ENCODE measurements at places on chromosomes 6 and 20.
A peak's percentile ranks its signal among the peaks of the same experiment; 100 is the strongest.

GRCh38 chr6:40077315-40077714, 143.1 kb upstream of the MOCS1 start:
- DNase-seq = no peak

DNA sequence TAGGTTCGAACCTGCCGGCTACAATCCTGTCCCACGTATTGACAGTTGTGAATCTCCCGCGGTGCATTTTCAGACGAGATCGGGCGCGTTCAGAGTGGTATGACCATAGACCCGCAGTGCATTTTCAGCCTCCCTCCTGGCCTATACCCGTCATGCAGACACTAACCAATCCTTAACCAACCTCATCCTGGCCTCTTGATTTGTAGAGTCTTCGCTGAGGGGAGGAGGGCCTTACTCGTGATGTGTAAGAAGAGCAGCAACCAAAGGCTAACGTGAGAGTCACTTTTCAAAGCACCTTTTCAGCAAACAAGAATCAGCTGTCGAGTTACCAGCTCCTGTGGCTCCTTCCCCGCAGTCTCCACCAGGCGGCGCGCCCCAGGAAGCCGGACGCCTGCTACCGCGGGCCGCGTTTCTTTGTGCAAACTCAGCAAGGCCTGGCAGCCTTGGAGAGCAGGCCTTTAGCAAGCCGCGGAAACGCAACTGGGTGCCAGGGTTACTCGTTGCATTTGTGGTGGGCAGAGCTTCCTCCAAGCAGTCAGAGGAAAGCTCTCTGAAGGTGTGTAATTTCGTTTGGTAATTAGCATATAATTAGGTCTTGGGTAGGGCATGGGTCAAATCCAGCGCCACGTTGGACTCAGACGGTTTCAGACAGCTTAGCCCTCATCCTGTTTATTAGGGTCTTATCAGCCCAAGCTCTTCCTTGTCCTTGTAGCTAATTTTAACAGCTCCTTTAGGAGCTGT, 139.8 kb downstream of the OR2B2 start:
- DNase-seq = peak; percentile 81

DNA sequence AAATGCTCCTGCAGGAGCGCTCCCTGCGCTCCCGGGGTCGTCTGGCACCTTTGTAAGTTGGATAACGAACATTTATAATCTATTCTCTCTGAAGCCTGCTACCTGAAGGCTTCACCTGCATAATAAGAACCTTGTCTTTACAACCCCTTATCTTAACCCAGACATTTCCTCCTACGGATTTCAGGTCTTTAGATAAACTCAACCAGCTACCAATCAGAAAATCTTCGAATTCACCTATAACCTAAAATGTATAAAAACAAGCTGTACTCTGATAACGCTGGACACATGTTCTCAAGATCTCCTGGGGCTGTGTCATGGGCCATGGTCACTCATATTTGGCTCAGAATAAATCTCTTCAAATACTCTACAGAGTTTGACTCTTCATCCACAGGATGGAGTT, 4.1 kb upstream of the KCNK5 start:
- DNase-seq = no peak

DNA sequence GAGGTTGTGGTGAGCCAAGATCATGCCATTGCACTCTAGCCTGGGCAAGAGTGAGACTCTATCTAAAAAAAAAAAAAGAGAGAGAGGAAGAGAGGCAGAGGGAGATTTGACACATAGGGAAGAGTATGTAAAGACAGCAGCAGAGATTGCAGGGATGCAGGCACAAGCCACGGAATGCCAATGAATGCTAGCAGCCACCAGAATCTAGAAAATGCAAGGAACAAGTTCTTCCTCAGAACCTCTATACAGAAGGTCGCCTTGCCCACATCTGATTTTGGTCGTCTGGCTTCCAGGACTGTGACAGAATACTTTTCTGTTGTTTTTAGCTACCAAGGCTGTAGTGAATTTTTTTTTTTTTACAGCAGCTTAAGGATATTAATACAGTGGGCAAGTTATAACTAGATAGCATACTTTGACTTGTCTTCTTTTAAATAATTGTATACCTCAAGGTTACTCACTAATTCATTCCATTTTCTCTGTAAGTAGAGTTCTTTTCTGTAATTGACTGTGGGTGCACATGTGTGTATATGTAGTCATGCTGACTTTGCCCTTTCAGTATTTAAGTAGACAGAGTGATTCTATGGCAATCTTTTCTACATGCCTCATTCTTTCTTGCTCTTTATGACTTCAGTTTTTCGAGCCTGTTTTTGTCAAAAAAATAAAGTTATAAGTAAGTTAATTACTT, 402.2 kb downstream of the GJA1 start:
- no peak for DNase-seq

GRCh38 chr20:48808382-48809034, 19.3 kb downstream of the PREX1 start:
- DNase-seq = no peak

GRCh38 chr6:127582777-127583462, 5.9 kb downstream of the C6orf58 start:
- DNase-seq = peak; percentile 53

- DNase-seq = no peak
Observed at GRCh38 chr6:6546318-6547109, 42.0 kb upstream of the LY86 start.

DNA sequence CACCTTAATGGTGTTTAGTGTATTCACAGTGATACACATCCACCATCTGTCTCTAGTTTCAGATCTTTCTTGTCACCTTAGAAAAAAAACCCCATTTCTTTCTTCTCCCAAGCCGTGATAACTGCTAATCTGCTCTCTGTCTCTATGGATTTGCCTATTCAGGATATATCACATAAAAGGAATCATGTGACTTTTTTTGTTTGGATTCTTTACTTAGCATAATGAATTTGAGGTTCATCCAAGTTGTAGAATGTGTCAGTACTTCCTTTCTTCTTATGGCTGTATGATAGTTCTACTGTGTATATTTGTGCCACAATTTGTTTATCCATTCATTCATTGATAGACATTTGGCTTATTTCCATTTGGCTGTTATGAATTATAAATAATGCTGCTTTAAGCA, 57.1 kb downstream of the ITCH start:
- no peak for DNase-seq

- no peak for DNase-seq
Observed at GRCh38 chr6:35392111-35392702, 49.8 kb downstream of the PPARD start.

- DNase-seq = peak; percentile 55
Observed at GRCh38 chr6:83193747-83194566, 800 bp downstream of the RWDD2A start.

GRCh38 chr6:26009817-26010216, 47.2 kb downstream of the TRIM38 start:
- no peak for DNase-seq

- DNase-seq = no peak
Observed at GRCh38 chr20:32238483-32239425, 31.1 kb downstream of the POFUT1 start.

All from ACHN (cell line).